Stimulated activated CD4-positive, alpha-beta T cell treated with anti-CD3 and anti-CD28 coated beads, Interleukin-4, amount 100 ng/mL, for 48 hours (primary cell): ENCODE measurements at places on chromosomes 5 and 9.

DNA sequence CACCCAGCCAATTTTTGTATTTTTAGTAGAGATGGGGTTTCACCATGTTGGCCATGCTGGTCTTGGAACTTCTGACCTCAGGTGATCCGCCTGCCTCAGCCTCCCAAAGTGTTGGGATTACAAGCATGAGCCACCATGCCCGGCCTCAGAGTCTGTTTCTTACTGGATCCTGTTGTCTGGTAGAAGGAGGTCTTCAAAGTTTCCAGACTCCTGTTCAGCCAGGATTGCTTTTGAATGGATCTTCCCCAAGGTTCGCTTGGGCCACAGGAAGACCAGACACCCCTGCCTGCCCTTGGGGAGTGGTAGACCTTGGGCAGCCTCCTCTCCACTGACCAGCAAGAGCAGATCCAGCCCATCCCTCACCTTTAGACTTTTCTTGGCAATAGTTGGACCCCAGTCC, 7.6 kb upstream of the LCN2 start:
- no peak for DNase-seq

DNA sequence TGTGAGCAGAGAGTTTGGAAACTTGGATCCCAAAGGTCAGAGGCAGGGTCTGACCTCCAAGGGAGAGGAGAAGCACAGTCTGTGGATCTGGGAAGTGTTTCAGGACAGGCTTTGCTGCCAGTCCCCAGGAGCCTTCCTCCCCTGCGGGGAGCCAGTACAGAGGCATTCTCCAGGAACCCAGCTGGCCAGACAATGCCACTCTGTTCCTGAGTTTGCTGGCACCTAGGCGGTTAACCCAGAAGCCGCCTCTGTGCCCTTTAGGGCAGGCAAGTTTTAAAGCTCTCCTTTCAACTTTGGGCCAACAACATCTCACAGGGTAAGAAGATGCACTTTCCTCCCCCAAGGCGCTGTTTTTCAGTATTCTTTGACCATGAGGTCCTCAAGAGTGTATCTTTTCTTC, 37.0 kb upstream of the FGF1 start:
- DNase-seq = no peak

GRCh38 chr5:78286290-78286689, 8.2 kb downstream of the AP3B1 start:
- DNase-seq = no peak

DNA sequence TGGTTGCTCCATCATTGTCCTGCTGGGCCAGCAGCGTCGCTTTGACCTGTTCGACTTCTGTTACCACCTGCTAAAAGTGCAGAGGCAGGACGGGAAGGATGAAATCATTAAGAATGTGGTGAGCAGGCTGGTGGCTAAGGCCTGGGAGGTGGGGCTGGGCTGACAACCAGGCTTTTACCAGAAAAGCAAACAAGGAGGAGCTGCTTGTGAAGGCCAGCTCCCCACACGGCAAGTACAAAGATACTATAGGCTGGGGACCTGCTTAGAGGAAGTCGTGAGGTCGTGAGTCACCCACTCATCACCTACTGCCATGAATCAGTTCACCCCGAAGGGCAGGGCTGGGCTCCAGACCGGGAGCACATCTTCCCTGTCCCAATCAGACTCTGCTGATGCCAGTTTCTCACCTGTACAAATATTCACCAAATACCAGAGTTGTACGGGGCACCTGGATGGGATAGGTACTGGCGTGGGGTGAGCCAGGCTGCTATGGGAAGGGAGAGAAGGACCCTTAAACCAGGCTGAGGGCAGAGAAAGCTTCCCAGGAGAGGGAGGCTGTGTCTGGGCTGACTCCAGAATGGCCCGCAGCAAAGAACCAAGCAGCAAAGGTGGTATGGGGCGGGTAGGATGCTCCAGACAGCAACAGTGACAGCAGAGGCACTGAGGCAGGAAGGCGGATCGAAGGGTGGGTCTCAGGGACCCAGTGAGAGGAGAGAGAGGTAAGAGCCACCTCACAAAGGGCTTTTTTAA, 69.3 kb upstream of the NIPAL4 start:
- DNase-seq = peak; percentile 53
